ENCODE measurements at places on chromosomes 2 and 18. TPM values are rescaled to one million over a fixed set of nuclear protein-coding genes. Genes with fewer than 3 reads are reported as not detected.

DNA sequence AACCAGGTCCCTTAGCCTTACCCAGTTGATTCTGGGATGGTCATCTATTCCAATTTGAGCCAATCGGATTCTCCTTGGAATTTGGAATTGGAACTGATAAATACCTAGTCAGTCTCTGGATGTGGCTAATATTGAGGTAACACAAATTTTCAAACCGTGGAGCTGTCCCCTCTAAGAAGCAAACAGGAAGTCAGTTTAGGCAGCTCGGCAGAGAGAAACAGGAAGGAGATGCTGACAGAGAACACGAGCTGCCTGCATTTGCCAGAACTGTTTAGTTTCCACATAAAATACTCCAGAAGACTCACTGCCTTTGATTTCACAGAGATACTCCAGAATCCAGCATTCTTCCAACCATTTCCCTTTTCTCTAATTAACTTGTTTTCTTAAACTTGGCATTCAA, 1024.9 kb downstream of the BCL11A start:
- H3K27ac ChIP-seq = no peak overlapping the region
- H3K4me3 ChIP-seq = no peak overlapping the region
- no peak for DNase-seq
- H3K36me3 ChIP-seq = peaks cover 2% of the 10 kb centered on the region
- no peaks in the 10 kb centered on the region for H3K27me3 ChIP-seq
- no peaks in the 10 kb centered on the region for H3K4me1 ChIP-seq

GRCh38 chr2:174587579-174587978, 10.0 kb downstream of the WIPF1 start:
- peak overlapping the region; percentile 93 for H3K27ac ChIP-seq
- H3K4me3 ChIP-seq = peak overlapping the region; percentile 80
- H3K27me3 ChIP-seq = no peaks in the 10 kb centered on the region
- H3K36me3 ChIP-seq = peaks cover 9% of the 10 kb centered on the region
- DNase-seq = no peak
- peaks cover 58% of the 10 kb centered on the region for H3K4me1 ChIP-seq

- no peaks in the 10 kb centered on the region for H3K36me3 ChIP-seq
- H3K4me1 ChIP-seq = peaks cover 2% of the 10 kb centered on the region
- DNase-seq = no peak
- no peak overlapping the region for H3K27ac ChIP-seq
Measured at GRCh38 chr2:95312543-95313201, 15.5 kb downstream of the KCNIP3 start.

GRCh38 chr18:73737990-73738389, 409.6 kb downstream of the FBXO15 start:
- DNase-seq = no peak
- no peaks in the 10 kb centered on the region for H3K4me1 ChIP-seq
- H3K27ac ChIP-seq = no peak overlapping the region
- H3K4me3 ChIP-seq = no peak overlapping the region
- H3K36me3 ChIP-seq = no peaks in the 10 kb centered on the region

DNA sequence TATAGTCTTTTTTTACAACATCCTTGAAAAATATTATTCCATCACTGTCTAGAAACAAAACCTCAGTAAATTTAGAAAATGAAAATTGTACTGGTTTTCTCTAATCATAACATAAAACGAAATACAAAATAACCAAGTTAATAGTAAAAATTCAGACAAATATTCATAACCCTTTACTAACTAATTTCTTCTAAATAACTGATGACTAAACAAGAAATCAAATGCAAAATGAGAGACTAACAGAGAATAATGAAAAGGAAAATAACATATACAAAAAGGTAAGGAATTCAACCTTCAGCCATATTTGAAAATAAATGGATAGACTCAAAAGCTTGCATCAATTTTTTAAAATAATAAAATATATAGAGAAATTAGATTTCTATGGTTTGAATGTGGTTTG, 18.6 kb upstream of the ETAA1 start:
- H3K27ac ChIP-seq = no peak overlapping the region
- peaks cover 3% of the 10 kb centered on the region for H3K36me3 ChIP-seq
- DNase-seq = no peak
- H3K4me3 ChIP-seq = no peak overlapping the region
- no peaks in the 10 kb centered on the region for H3K27me3 ChIP-seq

DNA sequence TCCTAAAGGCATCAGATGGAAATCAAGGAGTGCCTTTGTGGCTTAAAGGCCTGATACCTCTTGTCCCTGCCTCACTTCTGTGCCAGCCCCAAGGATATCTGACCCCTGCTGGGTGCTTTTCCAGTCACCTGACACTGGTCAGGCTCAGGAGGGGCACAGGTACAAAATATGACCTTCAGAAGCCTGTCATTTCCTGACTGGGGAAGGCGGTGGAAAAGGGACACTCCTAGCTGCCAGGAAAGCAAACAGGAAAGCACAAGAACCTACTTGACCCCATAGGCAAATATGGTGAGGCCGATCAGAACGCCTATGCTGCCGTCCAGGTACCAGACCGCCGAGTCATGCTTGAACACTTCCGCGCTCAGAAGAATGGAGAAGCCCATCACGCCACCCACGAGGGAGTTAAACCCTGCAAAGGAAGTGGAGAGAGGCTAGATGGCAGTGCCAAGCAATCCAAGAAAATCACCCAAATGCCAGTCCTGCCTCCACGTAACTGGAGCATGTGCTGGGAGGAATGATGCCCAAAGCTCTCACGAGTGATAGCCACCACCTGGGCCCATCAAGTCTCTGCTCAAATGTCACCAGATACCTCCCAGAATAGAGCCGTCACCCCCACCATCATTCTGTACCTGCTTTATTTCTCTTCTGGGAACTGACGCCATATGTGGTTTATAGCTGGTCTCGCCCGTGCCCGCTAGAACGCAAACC, 204.0 kb downstream of the MGAT5 start:
- DNase-seq = no peak
- H3K4me1 ChIP-seq = peaks cover 7% of the 10 kb centered on the region
- peaks cover 2% of the 10 kb centered on the region for H3K36me3 ChIP-seq

DNA sequence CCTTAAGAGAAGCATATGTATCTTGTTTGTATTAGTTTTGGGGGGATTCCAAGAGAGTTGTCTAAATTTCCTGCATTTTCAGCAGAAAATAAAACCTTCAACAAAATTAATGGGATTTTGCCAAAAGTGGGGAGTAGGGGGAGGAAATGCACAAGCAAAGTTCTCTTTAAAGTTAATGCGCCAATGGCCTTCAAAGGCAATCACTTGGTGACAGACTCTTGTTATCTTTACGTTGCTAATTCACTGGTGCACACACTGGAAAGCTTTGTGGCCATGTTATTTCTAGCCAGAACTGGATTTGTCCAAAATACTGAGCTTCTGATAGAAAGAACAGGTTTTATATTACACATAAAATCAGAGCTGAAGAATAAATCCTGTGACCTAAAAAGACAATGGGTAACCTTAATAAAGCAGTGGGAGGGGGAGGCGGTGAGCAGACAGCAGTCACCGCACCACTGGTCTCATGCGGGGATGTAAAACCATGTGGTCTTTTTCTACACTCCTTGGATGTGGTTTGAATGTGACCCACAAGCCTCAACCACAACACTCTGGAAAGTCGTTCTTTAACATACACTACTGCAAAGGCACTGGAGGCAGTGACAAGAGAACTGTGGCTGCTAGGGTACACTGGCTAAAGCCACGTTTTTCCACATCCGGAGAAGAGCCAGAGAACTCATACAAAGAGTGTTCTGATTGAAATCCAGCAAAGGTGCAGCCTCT, 176.9 kb upstream of the SMAD7 start:
- no peak overlapping the region for H3K4me3 ChIP-seq
- H3K27ac ChIP-seq = no peak overlapping the region
- H3K36me3 ChIP-seq = peaks cover 3% of the 10 kb centered on the region
- peaks cover 8% of the 10 kb centered on the region for H3K4me1 ChIP-seq
- no peak for DNase-seq
- no peaks in the 10 kb centered on the region for H3K27me3 ChIP-seq

- DNase-seq = no peak
- H3K4me1 ChIP-seq = no peaks in the 10 kb centered on the region
Measured at GRCh38 chr18:65751155-65752085, 608 bp downstream of the CDH7 start.

GRCh38 chr2:73984203-73984921, at the start of gene TET3:
Gene TET3, plus strand, starts transcription at chr2:73984910. Its CDS starts 1,494 bp downstream, at chr2:73986404.
- peaks cover 60% of the 10 kb centered on the region for H3K4me1 ChIP-seq
- H3K27me3 ChIP-seq = no peaks in the 10 kb centered on the region
- peaks cover 2% of the 10 kb centered on the region for H3K36me3 ChIP-seq
- no peak for DNase-seq

- peaks cover 19% of the 10 kb centered on the region for H3K27me3 ChIP-seq
- no peak overlapping the region for H3K27ac ChIP-seq
- H3K36me3 ChIP-seq = no peaks in the 10 kb centered on the region
- no peak overlapping the region for H3K4me3 ChIP-seq
Measured at GRCh38 chr18:13191779-13192178, 26.8 kb upstream of the LDLRAD4 start.

GRCh38 chr2:71790226-71791060, 337.1 kb downstream of the DYSF start:
- H3K36me3 ChIP-seq = no peaks in the 10 kb centered on the region
- no peaks in the 10 kb centered on the region for H3K27me3 ChIP-seq
- no peak overlapping the region for H3K4me3 ChIP-seq
- no peaks in the 10 kb centered on the region for H3K4me1 ChIP-seq
- no peak overlapping the region for H3K27ac ChIP-seq

DNA sequence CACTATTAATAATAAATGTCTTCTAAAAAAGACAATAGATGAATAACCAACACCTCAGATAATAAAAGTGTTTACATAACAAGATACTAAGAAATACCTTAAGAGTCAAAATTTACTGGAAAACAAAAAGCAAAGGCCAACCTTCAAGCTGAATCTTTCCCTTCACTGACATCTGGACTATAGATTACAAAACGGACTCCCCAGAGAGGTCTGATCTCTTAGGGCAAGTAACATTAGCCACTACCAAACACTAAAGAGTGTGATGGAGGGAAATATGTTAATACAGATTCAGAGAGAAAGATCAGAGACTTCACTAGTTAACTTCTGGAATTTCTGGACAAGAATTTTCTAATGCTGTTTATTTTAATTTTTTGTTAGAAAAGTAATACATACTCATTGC, 13.9 kb downstream of the CLASP1 start:
- no peak for DNase-seq
- H3K27ac ChIP-seq = peak overlapping the region; percentile 87
- no peaks in the 10 kb centered on the region for H3K27me3 ChIP-seq
- peaks cover 2% of the 10 kb centered on the region for H3K36me3 ChIP-seq
- H3K4me3 ChIP-seq = no peak overlapping the region

GRCh38 chr2:127953849-127954248, 68.1 kb upstream of the AMMECR1L start:
- no peaks in the 10 kb centered on the region for H3K27me3 ChIP-seq
- no peak overlapping the region for H3K27ac ChIP-seq
- no peak overlapping the region for H3K4me3 ChIP-seq

- DNase-seq = no peak
- peaks cover 14% of the 10 kb centered on the region for H3K27me3 ChIP-seq
- no peaks in the 10 kb centered on the region for H3K36me3 ChIP-seq
- no peak overlapping the region for H3K4me3 ChIP-seq
Measured at GRCh38 chr2:126510356-126510755, 145.6 kb upstream of the GYPC start.

Gene GPAT2
- 1.2 TPM for total RNA-seq

Gene DOK6
- not detected for total RNA-seq

Gene CNRIP1
- total RNA-seq = not detected

Gene NAT8
- total RNA-seq = not detected

Gene RAB11FIP5
- total RNA-seq = 13.1 TPM

Gene MAL
- 159 TPM for total RNA-seq

Gene CDK5R2
- total RNA-seq = not detected

Gene TCF23
- total RNA-seq = not detected

Gene RNF152
- 2.1 TPM for total RNA-seq

Gene AMER3
- not detected for total RNA-seq

Gene CRYGC
- not detected for total RNA-seq

Gene CD8A
- 0.70 TPM for total RNA-seq

Gene MTIF2
- 16.8 TPM for total RNA-seq

Gene TBR1
- not detected for total RNA-seq

Gene PLCD4
- total RNA-seq = 0.85 TPM

Gene PTGR3
- 20.8 TPM for total RNA-seq
